ENCODE measurements at places on chromosomes 7 and 10. TPM values are rescaled to one million over a fixed set of nuclear protein-coding genes. Genes with fewer than 3 reads are reported as not detected.

CCZ1 gene
- 67.4 TPM for total RNA-seq

RGR gene
- 0.09 TPM for total RNA-seq

SPAM1 gene
- total RNA-seq = not detected

CRYGN gene
- not detected for total RNA-seq

OGDHL gene
- total RNA-seq = 0.79 TPM

ZNF503 gene
- total RNA-seq = 15.3 TPM

CYCS gene
- 117 TPM for total RNA-seq

SORCS3 gene
- not detected for total RNA-seq

GALNT11 gene
- 37.0 TPM for total RNA-seq

CASTOR2 gene
- total RNA-seq = 10.1 TPM

COMTD1 gene
- total RNA-seq = 87.8 TPM

CALML3 gene
- total RNA-seq = 196 TPM

AHR gene
- total RNA-seq = 29.8 TPM

FANK1 gene
- 3.2 TPM for total RNA-seq

CPA4 gene
- total RNA-seq = 7.8 TPM

C10orf67 gene
- 0.18 TPM for total RNA-seq

TRIM73 gene
- total RNA-seq = 0.31 TPM

NYAP1 gene
- not detected for total RNA-seq

ASB13 gene
- total RNA-seq = 15.3 TPM

SPDYE1 gene
- total RNA-seq = not detected

C10orf105 gene
- total RNA-seq = not detected

SH2D4B gene
- total RNA-seq = 0.13 TPM

SCD gene
- total RNA-seq = 64.3 TPM

Data from esophagus squamous epithelium (tissue), 5 donors.